ENCODE measurements at places on chromosomes 11 and 22.

GRCh38 chr11:105588001-105588400 lies 21.9 kb upstream of the GRIA4 start:
- no peak for DNase-seq

DNA sequence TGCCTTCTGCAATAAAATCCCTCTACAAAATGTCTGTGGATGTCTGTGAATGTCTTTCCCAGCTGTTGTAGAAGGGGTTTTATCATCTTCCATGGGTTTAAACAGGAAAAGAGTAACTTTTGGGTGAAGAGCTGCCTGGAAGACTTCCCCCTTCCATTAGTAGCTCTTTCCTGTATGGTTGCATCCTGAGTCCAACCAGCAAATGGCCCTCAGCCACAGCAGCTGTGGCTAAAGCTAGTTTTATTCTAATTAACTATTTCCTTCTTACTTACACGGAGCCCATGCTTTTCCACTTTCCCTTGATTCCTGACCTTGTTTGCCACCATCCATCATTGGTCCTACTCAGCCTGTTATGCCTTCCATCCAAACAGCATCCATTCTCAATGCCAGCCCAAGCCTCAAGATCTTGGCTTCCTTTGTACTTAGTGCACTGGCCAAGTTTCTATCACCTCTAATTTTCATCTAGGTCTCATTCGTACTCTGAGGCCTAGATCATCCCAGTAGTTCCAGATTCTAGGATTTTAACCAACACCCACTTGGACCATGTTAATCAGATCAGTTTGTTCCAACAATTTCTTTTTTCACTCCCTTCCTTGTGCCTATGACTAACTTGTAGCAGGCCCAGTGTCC lies 41.5 kb upstream of the CADM1 start:
- DNase-seq: no peak

DNA sequence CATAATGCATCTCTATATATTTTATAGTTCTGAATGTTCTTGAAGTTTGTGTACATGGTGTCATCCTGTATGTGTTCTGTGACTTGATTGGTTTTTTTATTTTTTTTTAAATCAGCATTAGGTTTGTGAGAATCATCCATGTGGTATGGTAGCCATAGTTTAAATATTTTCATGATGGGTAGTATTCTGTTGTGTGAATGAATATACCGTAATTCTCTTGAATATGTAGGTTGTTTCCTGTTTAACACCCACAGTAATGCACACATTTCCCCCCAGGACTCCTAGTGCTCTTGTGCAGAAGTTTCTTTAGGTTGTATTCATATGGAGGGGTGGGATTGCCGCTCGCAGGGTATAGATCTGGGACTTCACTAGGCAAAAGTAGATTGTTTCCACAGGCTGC lies 2.0 kb downstream of the PACS1 start:
- no peak for DNase-seq

GRCh38 chr11:130070109-130070845 lies 583 bp downstream of the APLP2 start:
- no peak for DNase-seq

DNA sequence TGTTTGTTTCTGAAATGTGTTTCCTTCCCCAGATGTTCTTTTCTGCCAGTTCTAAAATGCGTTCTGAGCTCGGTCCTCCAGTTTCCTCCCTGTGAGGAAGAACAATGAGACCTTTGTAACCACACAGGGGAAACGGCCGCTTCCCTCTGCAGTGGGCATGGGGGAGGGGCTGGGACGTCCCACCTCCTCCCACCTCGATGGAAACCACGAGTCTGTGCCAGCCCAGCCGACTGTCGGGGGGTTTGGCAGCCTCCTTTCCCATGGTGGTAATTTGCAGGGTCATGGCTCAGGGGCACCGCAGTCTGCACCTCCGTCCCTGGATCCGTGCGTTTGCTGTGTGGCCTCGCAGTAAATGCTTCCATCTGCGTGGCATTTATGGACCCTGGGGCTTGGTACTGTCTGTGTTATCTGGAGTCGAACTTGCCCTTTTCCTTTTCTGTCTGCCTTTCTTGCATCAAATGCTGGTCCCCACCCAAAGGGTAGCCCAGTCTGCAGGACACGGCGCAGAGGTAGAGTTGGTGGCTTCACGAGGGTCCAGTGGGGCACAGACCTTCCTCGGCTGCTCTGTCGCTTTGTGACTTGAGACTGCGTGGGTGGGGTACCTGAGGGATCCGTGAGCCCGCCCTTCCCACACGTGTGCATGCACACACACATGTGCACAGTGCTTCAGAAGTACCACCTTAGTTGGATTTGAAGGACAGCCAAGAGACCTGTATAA lies 16.1 kb downstream of the LRP5 start:
- DNase-seq: no peak

DNA sequence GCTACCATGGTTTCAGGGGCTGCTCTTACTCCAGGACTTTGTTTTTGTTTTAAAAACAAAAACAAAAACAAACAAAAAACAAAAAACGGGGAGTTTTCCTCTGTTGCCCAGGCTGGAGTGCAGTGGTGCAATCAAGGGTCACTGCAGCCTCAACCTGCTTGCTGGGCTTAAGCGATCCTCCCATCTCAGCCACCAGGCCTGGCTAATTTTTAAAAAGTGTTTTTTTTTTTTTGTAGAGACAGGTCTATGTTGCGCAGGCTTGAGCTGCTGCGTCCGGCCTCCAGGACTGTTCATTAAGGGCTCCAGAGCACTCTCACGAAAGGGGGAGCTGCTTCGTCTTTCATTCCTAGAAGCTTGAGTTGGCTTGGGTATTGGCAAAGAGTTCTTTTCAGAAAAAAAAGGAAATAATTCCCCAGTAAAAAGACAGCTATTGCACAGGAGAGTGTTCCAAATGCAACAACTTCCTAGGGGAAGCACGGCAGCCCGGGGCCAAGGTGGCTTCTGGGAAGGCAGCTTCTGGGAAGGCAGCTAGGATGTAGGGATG lies 78.5 kb downstream of the NAT10 start:
- no peak for DNase-seq

DNA sequence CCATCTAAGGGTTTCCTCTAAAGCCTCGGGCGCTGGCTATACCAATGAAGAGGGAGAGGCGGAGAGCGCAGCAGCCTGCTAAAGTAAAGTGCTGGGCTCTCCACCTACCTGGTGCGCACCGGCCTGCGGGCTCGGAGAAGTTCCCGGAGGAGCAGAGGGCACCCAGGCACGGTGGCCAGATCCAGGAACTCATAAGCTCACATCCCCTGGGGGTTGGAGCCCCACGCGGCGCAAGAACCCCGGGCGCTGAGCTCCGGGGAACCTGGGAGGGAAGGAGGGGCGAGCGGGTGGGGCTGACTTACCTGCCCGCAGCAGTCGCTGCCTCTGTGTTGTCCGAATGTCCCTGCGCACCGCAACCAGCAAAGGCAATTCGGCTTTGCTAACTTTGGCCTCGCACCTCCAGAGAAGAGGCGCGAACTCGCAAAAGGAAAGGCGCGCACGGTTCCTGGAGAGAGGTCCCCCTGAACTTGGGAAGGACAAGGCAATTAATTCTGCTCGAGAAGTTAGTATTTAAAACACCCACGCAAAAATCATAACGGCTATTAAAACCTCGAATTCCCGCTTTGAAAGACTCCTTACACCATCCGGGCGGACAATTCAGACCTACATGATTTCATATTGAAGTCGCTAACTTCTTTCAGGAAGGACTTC lies 127.6 kb upstream of the C11orf58 start:
- no peak for DNase-seq

- no peak for DNase-seq
Observed at GRCh38 chr22:49660794-49661781, 166.6 kb downstream of the BRD1 start.

DNA sequence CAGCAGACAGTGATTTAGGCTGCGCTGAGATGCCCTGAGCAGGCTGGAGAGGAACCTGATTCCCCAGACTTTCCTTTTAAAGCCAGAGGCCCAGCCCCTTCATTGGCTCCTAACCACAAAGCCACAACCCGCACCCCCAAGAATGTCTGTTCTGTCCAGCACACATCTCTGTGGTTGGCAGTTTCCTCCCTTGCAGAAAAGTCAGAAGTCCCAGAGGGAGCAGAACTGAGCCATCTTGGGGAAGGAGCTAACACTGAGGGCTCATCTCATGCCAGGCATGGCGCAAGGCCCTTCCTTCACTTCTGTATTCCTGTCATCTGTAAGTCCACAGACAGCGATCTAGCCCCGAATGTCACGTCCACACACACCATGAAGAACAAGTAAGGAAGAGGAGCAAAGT lies 97.1 kb upstream of the SYT13 start:
- DNase-seq: no peak

GRCh38 chr11:79265756-79266322 lies 175.0 kb downstream of the TENM4 start:
- no peak for DNase-seq

DNA sequence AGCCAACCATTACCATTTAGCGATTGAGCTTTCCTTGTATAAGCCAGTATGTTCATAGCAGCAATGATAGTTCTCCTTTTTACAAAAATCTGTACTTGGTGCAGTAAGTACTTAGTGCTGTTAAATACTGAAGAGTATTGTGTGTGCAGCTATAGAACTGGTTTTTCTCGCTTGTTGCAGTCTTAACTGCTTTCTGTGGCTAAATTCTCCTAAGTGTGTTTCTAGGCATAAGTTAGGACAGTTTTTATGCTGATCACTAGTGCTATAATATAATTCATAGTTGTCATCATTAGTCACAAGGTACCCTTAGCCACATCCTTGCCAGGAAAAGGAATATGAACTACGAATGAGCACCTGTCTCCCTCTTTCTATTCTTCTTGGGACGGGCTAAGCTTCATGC lies 107.7 kb downstream of the GRAMD1B start:
- no peak for DNase-seq

- DNase-seq: no peak
Observed at GRCh38 chr11:113349528-113349927, 35.1 kb downstream of the TTC12 start.

DNA sequence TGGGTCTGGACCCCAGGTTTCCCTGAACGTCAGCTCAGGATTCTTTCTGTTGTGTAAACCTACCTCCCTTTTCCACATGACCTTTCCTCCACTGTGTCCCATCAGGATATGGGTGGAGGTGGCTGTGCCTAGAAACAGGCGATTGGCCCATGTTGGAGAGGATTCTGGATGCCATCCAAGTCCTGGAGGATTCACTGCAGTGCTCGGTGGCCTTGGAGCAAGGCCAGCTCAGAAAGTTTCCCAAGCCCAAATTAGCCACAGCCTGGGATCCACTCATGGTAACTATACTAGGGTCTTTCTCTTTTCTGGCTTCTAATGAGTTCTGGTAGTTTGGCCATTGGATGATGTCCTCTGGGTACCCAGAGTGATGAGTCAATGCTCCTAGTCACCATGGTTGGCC lies 141.6 kb downstream of the SNX19 start:
- no peak for DNase-seq

DNA sequence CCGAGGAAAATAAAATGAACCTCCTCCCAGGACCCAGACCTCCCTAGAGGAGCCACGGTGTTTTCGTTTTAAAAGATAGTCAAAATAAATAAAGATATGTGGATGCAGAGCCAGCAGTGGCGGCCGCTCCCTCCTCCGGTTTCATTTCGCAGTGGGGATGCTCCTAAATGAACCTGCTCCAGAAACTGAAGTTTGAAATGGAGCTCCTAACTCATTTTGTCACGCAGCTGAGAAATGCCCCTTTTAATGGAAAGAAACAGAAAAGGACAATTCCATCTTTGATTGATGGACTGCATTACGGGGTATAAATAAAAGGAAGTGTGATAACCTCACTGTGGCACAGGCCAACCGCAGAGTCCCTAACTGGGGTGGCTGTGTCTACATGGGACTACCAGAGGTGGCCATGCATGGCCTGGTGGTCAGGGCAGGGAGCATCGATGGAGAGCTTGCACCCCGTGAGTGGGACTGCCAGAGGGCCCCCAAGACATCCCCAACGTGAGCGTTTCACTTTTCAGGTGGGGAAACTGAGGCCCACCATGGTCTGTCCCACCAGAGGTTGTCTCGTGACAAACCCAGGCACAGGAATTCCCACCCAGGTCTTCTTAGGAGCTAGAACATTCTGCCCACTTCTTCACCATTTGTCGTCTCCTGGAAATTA lies 426.6 kb downstream of the BRD1 start:
- DNase-seq: no peak

- DNase-seq: no peak
Observed at GRCh38 chr11:110293389-110293788, 3.0 kb downstream of the RDX start.

- no peak for DNase-seq
Observed at GRCh38 chr11:79956061-79956460, 515.2 kb upstream of the TENM4 start.

DNA sequence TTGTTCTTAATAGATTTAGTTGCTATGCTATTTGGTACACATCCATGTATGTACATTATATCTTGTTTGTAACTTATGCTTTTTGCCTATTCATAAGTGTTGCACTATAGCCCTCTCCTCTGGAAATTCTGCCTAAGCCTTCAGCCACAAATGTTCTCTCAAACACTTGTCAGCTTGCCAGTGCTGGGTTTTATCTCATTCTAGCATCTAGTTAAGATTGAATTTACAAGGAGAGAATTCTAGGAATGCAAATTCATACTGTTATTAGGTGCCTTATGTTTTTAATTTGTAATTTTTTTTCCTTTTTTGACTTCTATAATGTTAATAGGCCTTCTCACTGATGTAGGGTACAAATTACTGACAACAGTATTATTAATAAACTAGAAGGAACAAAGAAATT lies 14.6 kb upstream of the CTSC start:
- DNase-seq: no peak

DNA sequence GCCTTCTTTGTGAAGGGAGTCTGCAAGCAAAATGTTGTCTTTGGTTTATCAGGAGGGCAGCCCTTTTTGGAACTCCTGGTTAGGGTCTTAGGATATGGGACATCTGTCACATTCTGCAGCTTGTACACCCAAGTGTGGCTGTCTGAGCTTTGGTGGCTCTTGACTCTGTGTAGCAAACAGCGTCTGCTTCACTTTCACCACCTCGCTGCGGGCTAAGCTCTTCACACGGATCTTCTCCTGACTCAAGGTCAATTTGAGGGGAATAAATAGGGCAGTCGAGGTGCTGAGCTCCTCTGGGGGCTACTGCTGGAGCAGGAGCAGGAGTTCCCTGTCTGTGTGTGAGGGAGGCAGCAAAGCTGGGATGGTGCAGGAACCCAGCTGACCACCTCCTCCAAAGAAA lies 10.6 kb downstream of the MICAL2 start:
- DNase-seq: no peak

DNA sequence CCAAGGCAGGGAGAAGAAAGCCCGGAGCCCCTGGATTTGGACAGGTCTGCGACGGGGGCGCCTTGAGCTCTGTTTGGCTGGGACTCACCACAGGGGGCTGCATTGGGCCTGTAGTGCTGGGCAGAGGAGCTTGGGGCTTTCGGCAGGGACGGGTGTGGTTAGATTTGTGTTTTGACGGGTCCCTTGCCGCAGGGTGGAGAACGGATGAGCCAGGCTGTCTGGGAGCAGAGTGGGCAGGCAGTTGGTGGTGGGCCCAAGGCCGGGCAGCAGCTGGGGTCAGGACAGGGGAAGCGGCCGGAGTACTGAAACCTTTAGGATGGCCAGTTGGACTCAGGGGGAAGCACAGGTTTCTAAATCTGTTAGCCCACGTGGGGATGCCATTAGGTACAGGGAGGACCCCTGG lies 13.4 kb downstream of the C11orf24 start:
- DNase-seq: no peak

DNA sequence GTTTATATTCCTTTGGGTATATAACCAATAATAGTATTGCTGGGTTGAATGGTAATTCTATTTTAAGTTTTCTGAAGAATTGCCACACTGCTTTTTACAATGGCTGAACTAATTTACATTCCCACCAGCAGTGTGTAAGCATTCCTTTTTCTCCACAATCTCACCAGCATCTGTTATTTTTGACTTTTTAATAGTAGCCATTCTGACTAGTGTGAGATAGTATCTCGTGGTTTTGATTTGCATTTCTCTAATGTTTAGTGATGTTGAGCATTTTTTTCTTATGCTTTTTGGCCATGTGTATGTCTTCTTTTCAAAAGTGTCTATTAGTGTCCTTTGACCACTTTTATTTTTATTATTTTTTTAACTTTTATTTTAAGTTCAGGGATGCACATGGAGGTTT lies 275.3 kb downstream of the METTL15 start:
- no peak for DNase-seq

Measured in stimulated activated CD4-positive, alpha-beta T cell treated with anti-CD3 and anti-CD28 coated beads, TNF-alpha, amount 100 ng/mL, for 4 hours (primary cell).